Heart right ventricle (tissue), 16 donors: ENCODE measurements at places on chromosomes 11 and 22. TPM values are rescaled to one million over a fixed set of nuclear protein-coding genes. Genes with fewer than 3 reads are reported as not detected.

DNA sequence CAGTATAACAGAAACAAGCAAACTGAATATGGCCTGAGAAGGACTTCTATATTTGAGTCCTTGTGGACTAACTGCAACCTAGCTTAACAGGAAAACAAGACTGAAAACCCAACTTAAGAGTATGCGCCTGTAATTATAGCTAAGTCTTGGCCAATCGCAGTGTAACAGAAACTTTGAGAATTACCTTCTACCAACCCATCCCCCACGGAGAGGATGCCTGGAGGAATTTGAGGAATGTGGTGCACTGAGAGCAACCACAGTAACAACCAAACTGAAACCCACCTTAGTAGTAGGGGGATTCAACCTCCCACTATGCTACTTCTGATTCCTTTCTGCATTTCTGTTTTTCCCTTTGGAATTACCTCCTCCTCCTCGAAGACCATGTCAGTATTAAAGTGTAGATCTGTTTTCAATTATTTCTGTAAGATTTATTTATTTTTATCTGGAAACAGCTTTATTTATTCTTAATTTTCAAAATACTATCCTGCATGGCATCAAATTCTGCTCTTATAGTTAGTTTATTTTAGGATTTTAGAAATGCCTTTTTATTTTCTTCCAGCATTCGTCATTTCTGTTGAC is 393.6 kb downstream of the KCNA4 start:
- H3K4me1 ChIP-seq = no peaks in the 10 kb centered on the region
- H3K36me3 ChIP-seq = no peaks in the 10 kb centered on the region
- no peak overlapping the region for H3K27ac ChIP-seq
- H3K4me3 ChIP-seq = no peak overlapping the region
- H3K27me3 ChIP-seq = no peaks in the 10 kb centered on the region

OR5P2 gene
- total RNA-seq = not detected

CARD18 gene
- total RNA-seq = not detected

APLP2 gene
- total RNA-seq = 380 TPM

DNA sequence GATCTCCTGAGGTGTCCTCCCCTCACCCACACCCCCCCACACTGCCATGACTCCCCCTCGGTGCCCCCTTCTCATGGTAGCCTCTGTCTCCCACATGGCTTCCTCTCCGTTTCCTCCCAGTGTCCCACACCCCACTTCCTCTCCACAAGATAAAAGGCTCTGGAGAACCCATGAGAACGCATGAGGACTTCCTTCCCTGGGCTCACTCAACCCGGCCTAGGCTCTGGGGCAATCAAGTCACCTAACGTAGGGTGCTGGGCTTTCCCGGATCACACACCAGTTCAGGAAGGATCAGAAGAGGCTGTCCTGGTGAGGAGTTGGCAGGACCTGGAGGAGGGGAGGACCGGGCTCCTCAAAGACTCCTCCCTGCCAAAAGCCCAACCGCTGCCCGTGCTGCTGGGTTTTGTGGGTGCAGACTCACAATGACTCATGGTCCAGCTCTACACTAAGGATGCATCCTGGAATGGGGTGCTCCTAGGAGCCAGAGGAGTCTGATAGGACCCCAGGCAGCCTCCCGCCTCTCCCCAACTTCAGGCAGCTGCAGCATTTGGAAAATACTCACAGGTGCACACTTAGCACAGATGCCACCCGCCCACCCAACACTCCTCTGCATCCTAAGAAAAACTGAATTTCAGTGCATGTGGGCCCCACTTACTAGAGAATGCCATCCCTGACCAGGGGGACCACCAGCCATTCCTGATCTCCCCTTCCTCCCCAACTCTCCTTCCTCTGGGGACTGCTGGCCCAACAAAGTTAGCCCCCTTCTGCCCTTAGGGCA is 21.0 kb downstream of the SLC22A12 start:
- H3K27ac ChIP-seq = no peak overlapping the region
- H3K27me3 ChIP-seq = peaks cover 12% of the 10 kb centered on the region
- no peaks in the 10 kb centered on the region for H3K36me3 ChIP-seq
- H3K4me1 ChIP-seq = peaks cover 12% of the 10 kb centered on the region

- peaks cover 19% of the 10 kb centered on the region for H3K27me3 ChIP-seq
- no peak for DNase-seq
- H3K4me3 ChIP-seq = no peak overlapping the region
- no peaks in the 10 kb centered on the region for H3K4me1 ChIP-seq
- H3K36me3 ChIP-seq = no peaks in the 10 kb centered on the region
- no peak overlapping the region for H3K27ac ChIP-seq
Measured at GRCh38 chr11:71358122-71358728, 90.0 kb downstream of the DHCR7 start.

OR8D2 gene
- not detected for total RNA-seq

DNA sequence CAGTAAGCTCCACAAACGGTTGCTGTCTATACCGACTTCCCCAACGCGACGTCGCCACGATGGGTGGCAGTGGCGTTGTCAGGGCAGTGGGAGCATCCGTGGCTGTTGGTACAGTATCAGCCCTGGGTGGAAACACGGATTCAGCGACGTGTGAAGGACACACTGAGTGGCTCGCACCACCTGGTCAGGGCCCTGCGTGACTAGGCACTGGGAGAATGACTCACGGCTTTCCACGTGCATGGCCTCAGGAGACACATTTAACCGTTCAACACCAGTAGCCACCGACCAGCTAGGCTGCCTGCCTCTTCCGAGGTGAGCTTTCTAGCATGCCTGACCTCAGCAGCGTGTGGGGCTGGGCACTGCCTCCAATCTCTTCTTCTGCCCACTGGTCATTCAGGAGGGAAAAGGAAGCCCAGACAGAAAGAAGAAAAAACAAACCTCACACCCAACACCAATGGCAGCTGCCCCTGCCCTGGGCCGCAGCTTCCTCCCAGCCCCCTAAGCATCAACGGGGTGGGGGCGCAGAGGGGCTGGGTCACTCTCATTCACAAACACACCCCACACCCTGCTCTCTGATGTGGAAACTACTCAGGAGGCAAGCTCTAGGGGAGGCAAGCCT is 59.0 kb downstream of the MYH9 start:
- H3K36me3 ChIP-seq = no peaks in the 10 kb centered on the region
- peak; percentile 71 for DNase-seq
- H3K27me3 ChIP-seq = no peaks in the 10 kb centered on the region
- H3K27ac ChIP-seq = peak overlapping the region; percentile 89
- peaks cover 100% of the 10 kb centered on the region for H3K4me1 ChIP-seq
- no peak overlapping the region for H3K4me3 ChIP-seq
